Activated T-helper 17 cell treated with anti-CD3 and anti-CD28 coated beads, Interleukin-2, amount 50 U/mL, for 72 hours (primary cell): ENCODE measurements at places on chromosomes 13 and 19.

GRCh38 chr19:17794731-17795494 is at the start of gene B3GNT3:
TSS of gene B3GNT3 (plus strand) at chr19:17795138. CDS start at chr19:17807808, 12,670 bp downstream.
- ATAC-seq: no peak

GRCh38 chr13:109131698-109132257 is 502.4 kb downstream of the MYO16 start:
- no peak for ATAC-seq

DNA sequence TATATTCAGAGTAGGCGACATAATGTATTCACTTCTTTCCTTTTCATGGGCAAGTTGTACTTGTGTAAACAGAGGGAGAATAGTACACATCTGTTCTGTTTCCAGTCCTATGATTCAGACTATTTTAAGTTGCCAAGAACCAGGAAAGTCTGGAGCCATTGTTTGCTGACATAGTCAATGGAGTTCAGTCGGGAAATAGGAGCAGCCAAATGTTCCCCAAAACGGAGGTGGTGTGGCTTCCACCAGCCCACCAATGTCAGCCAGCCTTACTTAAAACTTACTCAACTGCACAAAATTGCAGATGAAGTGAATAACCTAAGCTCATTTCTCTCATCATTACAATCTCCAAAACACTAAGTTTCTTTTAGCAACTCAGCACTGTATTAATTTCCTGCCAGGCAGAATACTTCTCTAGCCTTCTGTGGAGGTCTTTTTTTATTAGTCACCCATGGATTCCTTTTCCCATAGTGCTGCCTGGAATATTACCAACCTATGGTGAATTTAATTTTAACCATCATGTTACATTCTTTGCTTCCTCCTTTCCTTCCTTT is 22.3 kb upstream of the CSNK1A1L start:
- no peak for ATAC-seq

GRCh38 chr19:7942981-7943443 is 454 bp downstream of the TIMM44 start:
- peak; percentile 10 for ATAC-seq

GRCh38 chr19:3387645-3388589 is 21.5 kb downstream of the NFIC start:
- no peak for ATAC-seq

DNA sequence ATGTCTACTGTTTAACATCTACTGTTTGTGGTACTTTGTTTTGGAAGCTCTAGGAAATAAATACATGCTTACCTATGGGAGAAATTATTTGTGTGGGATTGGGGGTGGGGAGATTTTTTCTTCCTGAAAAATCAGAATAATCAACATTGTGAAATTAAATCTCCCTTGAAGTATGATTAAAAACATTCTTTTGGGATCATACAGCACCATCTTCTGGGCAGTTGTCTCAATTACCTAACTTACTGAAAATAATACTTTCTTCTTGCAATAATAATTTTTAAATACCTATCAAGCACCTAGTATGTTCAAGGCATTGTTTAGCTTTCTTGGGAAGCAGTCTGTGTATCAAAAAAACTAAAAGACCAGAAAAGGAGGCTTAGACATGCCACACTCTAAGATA is 576.5 kb upstream of the ARGLU1 start:
- no peak for ATAC-seq

DNA sequence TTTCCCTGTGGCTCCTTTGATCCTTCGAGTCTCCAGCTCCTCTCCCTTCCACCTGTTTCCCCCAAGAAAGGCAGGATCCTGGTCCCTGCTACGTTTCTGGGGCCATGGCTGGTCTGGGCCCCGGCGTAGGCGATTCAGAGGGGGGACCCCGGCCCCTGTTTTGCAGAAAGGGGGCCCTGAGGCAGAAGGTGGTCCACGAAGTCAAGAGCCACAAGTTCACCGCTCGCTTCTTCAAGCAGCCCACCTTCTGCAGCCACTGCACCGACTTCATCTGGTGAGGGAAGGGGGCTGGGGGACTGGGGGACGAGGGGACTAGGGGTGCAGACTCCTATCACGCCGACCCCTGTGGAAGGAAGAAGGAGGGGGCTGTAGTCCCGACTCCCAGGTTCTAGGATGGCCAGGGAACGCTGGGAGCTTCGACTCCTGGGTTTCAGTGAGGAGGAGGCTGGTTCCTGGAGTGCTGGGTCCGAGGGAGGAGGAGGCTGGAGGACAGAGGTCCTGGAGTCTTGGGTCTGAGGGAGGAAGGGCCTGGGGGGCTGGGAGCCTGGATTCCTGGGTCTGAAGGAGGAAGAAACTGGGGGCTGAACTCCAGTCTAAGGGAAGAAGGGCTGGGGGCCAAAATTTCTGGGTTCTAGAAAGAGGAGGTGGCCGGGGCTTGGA is 524 bp downstream of the PRKCG start:
- ATAC-seq: no peak

DNA sequence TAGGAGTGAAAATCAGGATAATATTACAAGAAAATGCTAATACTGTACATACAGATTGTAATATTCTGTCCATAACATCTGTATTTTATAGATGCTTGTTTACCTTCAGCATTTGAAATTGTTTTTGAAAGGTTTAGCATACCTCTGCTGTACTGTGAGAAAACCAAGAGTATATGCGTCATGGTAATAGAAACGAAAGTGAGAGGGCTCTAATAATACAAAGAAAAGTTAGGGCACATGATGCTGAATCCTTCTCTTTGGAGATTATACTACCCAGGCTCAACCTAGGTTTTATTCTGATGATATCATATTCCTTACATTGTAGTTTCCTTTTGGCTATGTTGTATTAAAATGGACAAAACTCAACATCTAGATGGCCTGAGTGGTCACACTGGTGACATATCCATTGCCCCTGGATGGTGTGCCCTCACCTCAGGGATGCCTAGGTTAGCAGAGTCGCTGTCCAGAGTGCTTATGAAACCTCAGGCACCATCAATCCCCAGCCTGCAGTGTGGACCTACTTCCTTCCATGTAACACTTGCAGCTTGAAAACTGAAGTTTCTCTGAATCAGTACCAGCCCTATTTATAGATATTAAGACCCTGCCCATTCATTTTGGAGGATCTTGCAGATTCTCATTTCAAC is 253.7 kb downstream of the KCTD12 start:
- no peak for ATAC-seq

DNA sequence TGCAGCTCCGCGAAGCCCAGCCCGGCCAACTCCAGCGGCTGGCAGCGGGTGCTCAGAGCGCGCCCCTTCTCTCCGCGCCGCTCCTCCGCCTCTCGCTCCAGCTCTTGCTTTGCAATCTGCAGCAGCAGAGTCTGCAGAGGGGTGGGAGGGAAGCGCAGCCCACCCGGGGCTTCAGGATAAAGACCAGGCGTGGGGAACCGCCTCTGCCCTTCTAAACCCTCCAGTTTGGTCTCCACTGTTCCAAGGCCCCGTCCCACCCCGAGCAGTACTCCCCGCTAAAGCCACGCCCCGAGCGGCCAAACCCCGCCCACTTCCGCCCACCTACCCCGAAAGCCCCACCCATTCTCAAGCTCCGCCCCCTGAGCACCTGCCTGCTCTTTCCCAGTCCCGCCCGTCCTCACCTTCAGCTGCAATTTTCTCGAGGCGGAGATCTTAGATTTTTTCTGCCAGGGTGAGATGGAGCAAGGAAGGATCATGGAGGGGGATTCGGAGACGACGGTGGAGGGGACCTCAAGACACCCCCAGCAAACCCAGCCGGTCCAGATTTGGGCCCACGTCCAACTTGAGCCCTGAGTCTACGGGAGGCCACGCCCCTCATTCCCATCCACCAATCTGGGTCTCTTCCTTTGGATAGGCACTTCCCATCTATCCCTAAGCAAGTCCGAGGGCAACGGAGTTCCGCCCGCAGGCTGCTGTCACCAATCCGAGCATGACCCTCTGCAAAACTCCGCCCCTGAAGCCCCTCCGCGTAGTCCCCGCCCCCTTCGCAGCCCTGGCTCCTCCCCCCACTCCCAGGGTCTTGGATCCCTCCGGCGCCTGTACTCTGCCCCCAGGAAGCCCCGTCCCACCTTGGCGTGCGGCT is 1.1 kb downstream of the TNNI3 start:
- no peak for ATAC-seq

- peak; percentile 34 for ATAC-seq
Observed at GRCh38 chr19:15871570-15871969, 26.3 kb downstream of the CYP4F2 start.

GRCh38 chr19:31255174-31255799 is 93.9 kb downstream of the TSHZ3 start:
- no peak for ATAC-seq

- no peak for ATAC-seq
Observed at GRCh38 chr19:57016076-57016475, 103.7 kb upstream of the USP29 start.

DNA sequence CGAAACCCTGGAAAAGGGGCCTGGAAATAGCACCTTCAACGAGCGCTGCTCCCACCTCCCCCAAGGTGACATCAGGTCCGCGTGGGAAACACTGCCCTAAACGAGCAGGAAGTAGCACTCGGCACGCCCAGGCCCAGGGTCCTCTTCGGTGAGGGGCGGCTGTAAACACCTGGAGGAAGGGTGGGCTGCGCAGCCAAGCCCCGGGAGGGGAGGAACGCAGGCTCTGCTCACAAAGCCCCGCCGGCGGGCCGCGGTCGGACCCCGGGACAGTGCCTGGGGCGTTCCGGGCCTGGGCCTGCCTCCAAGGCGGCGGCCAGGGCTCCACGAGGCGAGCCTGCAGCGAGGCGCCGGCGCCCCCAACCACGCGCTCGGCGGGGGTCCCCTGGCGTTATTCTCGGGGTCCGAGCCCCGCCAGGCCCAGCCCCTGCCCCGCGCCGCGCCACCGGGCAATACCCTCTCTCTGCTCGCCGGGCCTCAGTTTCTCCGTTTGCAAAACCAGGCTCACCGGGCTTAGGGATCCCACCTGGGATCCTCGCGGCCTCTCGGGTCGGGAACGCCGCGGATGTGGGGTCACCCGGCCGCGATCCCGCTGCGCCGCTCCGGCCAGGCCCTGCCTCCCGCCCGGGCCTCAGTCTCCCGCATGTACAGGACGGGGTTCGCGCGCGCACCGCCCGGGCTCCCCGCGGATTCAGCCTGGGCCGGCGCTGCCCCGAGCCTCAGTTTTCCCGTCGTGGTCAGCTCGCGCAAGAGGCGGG is 630 bp downstream of the RNF126 start:
- ATAC-seq: peak; percentile 25

DNA sequence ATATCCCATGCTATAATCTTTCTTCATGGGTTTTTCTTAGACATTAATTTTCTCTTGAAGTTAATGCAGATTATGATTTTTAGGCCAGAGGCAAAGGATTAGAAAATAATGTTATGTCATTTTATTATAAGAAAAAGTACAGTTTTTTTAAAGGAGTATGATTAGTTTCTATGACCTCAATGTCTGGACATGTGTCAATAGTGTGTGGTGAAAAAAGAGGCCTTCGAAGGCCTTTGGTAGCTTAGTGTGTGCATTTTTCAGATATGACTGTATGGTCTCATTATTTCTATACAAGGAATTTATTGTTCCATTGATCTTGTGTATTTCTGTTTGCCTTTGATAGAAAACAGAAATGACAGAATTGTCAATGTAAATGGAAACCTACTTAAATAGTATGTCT is 195.6 kb downstream of the GPC5 start:
- no peak for ATAC-seq

- ATAC-seq: no peak
Observed at GRCh38 chr19:51094696-51095279, 12.1 kb upstream of the KLK14 start.

GRCh38 chr13:88526853-88527215 is 855.7 kb downstream of the SLITRK5 start:
- no peak for ATAC-seq

DNA sequence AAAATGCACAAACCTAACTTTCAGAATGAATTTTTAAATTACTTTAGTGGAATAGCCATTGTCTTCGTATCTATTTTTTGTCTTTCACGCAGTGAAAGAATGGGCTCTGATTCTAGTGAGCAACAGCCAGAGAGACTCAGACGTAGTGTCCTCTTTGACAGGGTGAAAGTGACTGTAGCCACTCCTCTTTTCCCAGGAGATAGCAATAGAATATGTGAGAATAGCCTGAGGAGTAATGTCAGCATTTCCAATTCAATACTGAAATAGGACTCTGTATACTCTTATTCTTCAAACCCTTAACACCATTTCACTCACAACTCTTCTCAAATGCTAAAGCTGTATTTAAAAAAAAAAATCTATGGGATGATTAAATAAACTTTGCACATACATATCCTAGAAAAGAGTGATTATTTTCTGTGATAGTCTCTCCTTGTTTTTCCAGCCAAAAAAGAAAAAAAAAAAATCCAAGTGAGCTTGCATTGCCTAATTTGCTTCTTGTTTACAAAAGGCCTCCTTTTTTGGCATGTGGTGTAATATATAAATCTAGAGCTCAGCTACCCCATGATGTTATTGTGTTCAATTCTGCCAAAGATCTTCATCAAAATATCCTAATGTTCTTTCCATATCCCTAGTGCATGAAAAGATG is 626.1 kb upstream of the SLITRK6 start:
- ATAC-seq: no peak

- ATAC-seq: no peak
Observed at GRCh38 chr13:73989244-73989843, 144.9 kb downstream of the KLF12 start.

GRCh38 chr19:50695251-50696093 is 24.1 kb downstream of the SHANK1 start:
- no peak for ATAC-seq

GRCh38 chr13:27018882-27019281 is 152.7 kb downstream of the USP12 start:
- no peak for ATAC-seq

DNA sequence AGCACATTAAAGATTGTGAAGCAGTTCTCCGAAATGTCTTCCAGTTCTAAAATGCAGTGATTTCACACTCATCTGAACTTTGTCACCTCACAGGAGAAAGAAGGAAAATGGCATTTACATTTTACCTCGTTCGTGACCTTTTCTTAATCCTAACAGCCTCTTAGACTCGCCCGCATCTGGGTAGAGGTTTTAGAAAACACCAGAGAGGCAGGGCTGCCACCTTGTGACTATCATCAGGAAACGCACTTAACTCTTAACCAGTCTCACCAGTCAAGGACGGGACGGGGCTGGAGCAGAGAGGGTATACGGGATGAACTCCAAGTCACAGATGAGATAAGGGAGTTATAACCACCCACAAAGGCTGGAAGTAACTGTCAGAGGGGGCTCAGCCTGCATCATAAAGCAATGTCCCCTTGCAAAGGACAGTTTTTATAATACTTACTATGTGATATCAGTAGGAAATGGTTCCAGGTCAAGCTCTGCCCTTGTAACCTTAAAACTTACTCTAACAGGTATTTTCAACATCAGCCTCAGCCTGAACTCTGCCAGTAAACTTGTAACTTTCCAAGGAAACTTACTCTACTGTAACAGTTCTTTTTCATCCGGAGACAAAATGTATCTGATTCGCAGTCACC is 8.6 kb upstream of the CEACAM6 start:
- peak; percentile 87 for ATAC-seq
